DMS53 (cell line): ENCODE measurements at places on chromosomes 6 and 20.
A peak's percentile ranks its signal among the peaks of the same experiment; 100 is the strongest.

GRCh38 chr6:3176562-3177355 is 19.4 kb upstream of the TUBB2A start:
- DNase-seq, result peak; percentile 97

DNA sequence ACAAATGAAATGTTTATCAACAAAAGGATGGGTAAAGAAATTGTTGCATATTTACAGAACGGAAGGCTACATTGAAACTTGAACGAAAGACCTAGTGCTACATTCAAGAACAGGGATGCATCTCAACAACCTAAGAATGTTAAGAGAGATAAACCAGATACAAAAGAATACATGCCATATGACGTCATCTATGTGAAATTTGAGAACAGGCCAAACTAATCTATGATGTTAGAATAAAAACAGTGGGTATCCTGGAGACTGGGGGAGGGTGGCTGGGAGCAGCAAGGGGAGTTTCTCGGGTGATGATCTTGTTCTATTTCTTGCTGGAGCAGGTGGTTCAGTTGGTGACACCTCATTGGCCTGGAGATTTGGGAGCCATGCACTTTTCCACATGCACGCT is 81.5 kb downstream of the SULF2 start:
- DNase-seq, result peak; percentile 26

GRCh38 chr20:64077094-64077493 is 2.2 kb downstream of the RGS19 start:
- DNase-seq, result no peak

DNA sequence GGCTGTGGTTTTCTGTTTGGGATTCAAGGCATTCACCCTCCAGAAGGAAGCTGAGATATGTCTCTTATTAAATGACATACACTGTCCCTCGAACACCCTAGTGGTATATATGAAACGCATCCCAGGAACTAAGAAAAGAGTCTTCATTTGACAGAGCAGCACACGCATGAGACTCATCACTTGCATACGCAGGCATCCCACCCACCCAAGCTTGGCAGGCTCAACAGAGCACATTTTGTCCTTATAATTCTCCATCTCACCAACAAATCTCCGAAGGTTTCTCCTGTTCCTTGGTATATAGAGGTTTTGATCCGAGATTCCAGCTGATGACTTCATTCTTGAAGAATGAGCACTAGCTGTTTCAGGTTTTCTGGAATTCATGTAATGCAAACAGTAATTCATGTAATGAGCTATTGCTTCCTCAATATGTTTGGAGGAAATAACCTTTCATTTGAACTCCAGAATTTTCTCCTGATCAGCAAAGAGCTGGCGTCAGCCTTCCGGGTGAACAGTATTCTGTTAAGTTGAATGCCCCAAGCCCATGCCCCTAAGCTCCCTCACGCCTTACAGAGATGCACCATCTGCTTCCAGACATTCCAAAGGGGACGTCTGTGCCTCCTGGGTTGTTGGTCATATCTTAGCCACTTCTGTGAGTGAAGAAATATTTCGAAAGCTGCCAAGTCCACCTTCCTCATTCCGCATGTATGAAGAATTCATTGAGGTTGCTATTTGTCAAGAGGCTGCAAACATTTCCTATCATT is 66.0 kb upstream of the CDH4 start:
- no peak for DNase-seq

DNA sequence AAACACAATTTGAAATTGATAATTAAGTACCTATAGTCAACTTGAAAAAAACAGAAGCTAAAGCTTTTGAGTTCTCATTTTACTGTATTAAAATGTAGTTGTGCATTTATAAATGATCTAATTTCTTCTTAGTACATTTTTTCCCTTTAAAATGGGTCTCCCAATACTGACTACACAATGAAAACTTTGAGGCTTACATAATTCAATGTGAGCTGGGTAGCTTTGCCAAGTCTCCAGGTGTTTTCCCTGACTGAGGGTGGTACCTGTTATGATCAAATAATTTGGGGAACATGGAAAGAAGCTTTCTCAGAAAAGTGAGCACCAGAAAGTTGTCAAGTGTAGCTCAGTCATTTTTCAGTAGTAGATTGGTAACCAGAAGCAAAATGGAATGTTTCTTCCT is 74.3 kb downstream of the ARMC2 start:
- DNase-seq, result no peak

DNA sequence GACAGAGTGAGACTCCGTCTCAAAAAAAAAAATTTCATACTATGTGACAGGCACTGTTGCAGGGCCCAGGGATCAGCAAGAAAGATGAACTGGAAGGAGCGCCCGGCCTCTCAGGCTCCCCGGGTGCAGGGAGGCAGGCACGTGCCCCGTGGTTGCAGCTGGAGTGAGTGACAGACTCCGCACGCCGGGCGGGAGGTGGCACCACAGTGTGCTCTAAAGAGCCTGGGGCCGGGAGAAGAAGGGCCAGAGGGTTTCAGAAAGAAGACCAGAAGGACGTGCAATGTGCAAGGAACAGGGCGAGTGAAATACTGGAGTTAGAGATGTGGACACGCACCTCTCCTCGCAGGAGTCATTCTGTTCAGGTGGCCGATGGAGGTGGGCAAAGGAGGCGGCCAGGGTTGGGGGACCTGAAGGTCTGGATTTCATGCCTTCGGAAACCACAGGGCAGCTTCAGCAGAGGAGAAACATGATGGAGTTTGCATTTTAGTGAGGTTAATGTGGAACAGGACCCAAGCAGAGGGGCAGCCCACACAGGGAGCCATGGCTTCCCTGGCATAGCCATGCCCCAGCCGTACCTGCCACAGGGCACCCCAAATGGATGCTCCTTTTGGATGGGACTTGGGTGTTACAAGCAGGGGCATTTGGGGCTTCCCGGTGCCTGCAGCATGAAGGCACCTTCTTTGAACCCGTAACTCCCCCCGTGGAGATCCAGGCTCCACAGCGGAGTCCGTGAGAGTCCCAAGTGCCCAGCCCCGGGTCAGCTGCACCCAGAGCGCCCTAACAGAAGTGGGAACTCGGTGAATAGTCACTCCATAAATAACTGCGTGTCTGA is 226.2 kb downstream of the ERMARD start:
- DNase-seq, result no peak

DNA sequence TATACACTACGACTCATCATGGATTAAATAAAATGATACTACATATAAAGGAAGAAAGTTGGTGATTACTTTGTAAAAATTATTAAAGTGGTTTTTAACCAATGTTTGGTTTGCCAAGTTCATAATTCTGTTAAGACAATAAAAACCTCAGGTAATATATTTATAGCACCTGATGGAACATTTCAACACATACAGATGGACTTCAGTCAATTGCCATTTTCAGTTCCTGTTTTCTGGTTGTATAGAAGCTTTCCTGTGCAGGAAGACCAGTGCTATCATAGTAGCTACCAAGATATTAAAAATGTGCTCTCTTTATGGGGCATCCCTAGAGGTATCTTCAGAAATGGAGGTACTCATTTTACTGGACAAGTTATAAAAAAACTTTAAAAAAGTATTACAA is 1686.4 kb downstream of the GRIK2 start:
- no peak for DNase-seq

DNA sequence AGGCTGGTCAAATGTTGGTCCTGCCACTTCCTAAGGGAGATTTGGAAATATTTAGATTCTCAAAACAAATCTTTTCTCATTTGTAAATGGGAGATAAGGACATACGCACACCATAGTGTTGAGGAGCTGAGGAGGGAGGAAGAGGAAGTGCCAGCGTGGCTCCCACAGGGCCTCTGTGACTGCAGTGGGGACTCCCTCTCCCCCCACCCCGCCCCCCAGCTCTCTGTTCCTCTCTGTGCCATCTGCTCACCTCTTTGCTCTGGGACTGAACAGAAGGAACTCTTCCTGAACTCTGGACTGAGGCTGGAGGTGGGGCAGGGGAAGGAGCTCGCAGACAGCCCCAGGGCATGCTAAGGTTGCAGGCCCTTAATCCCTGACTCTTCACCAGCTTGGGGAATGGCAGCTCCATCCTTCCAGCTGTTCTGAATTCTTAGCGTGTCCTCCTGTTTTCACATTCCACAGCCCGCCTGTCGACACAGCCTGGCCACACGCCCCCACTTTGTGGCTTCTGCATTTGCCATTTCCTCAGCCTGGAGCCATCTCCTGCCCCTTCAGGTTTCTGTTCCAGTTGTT is 11.4 kb downstream of the DDX27 start:
- DNase-seq, result no peak

- no peak for DNase-seq
Observed at GRCh38 chr6:357261-357790, 34.2 kb upstream of the IRF4 start.

DNA sequence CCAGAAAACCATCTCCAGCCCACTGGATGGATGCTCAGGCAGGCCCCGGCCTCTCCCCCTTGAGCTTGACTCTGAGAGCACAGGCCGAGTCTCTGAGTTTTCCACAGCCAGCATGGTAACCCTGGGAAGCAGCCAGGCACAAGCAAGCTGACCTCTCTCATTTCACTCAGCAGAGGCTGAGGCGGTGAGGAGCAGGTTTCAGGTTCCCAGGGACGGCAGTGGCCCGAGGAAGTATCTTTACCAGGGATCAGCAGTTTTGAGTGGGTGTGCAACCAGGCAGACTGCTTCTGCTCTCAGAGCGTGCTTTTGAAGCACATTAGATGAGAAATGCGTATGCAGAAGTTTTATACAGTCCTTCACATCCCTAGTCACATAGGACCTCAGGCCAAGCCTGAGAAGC is 12.6 kb downstream of the HCK start:
- DNase-seq, result no peak

GRCh38 chr20:24492031-24492607 is 22.7 kb downstream of the SYNDIG1 start:
- no peak for DNase-seq

- no peak for DNase-seq
Observed at GRCh38 chr20:54023406-54023805, 47.0 kb downstream of the BCAS1 start.

DNA sequence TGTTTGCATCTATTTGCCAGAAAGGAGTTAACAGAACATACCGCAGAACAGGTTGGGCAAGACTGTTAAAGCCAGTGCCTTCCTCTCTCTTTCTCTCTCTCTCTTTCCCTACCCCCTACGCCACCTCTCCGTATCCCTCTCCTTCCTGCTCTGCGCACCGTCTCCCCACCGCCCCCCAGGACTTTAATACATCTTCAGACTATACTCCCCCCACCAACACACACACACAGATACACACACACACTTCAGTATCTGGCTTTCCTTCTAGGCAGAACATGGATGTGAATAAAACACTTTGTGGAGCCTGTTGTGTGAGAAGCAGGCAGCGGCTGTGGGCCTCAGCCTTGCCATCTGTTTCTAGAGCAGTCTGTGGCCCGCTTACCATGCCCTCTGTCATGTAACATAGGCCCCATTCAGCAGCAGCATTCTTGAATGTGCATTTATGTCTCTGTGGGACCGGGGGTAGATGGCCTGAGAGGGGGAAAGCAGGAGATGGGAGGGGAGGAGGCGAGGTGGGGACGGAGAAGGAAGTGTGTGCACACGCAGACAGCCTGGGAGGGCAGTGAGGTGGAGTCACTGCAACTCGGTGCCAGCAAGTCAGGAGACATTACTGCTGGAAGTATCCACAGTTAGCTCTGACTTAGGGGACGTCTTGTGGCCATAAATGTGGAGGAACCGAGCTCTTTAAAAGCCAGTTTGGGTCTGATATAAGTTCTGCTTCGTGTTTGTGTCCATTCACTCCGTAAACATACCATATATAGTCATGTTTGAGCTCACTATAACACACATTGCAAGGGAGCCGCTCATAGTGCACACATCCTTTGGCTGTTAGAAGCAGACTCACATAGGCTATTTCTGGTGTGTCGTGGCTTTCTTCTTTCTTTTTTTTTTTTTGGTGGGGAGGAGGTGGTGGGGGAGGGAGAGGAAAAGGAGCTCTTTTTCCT is 38.4 kb downstream of the RREB1 start:
- peak; percentile 88 for DNase-seq

GRCh38 chr6:1950631-1951030 is 294.8 kb downstream of the GMDS start:
- DNase-seq, result no peak

DNA sequence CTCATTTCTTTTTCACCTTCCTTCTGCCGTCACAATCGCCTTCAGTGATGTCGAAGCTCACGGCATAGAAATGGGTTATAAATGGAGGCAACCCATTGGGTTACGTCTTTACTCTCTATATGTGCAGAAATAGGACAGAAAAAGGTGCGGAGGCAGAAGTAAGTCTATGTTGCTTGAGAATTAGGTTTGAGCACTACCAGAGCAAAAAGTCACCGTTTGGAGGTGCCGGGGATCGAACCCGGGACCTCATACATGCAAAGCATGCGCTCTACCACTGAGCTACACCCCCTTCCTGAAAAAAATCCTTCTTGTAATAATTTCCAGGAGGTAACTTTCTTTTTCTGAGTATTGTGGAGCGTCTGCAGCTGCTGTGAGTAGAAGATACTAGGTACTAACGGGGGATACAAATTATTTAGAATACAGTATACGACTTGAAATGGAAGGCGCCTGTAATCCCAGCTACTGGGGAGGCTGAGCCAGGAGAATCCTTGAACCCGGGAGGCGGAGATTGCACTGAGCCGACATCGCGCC is 134.2 kb downstream of the TRIM27 start:
- peak; percentile 36 for DNase-seq

- DNase-seq, result no peak
Observed at GRCh38 chr6:22727710-22728109, 158.3 kb downstream of the HDGFL1 start.

DNA sequence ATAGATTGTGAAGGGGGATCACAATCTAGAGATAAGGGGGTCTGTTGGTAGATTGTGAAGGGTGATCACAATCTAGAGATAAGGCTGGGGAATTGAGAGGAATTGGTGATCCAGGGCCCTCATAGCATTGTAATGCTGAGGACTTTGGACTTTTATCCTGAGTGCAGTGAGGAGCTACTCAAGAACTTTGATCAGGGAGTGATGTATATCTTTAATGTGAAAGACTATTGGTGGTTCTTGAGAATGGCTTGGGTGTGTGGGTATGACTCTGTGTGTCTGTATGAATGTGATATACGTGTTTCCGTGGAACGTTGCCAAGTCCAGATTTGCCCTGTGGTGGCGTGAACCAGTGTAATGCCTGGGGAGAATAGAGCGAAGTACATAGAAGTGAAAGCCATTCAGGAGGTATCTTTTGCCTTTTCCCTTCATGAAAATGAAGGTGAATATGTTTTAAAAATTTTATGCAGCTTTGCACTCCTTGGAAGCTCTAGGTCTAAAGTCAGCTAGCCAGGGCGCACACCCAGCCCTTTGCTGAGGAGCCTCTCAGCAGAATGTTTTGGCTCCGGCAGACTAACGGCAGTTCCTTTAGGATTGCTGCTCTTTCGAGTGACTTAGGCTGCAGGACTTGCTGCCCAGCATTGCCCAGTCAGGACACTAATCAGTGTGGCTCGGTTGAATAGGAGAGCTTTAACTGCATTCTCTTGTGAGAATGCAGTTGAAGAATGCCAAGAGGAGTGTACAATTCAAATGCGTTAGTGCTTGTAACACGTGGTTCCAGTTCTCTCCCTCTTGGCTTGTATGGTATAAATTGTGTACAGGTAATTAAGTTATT is 3.5 kb downstream of the ZFAND3 start:
- no peak for DNase-seq

DNA sequence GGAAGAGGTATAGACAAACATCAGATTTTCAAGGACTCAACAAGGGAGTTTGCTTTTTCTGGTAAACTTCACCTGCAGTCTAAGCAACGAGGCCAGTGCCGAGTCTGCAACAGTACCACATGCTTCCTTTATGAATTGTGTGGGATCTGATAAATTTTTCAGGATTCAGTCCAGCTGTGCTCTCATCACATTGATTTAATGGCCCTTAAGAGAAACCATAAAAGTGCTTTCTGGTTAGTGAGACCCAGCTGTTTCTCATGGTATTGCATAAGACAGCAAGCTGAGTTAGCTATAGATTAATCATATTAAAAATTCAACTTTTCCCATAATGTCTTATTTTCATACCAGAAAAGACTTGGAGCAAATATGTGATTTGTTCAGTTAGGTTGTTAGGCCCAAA is 291.4 kb downstream of the CENPW start:
- DNase-seq, result no peak

GRCh38 chr6:163414946-163415619 is 565 bp downstream of the QKI start:
- DNase-seq, result no peak
